ENCODE measurements at places on chromosomes 1 and 21. TPM values are rescaled to one million over a fixed set of nuclear protein-coding genes. Genes with fewer than 3 reads are reported as not detected.

TSPEAR gene
- not detected for total RNA-seq

DNA sequence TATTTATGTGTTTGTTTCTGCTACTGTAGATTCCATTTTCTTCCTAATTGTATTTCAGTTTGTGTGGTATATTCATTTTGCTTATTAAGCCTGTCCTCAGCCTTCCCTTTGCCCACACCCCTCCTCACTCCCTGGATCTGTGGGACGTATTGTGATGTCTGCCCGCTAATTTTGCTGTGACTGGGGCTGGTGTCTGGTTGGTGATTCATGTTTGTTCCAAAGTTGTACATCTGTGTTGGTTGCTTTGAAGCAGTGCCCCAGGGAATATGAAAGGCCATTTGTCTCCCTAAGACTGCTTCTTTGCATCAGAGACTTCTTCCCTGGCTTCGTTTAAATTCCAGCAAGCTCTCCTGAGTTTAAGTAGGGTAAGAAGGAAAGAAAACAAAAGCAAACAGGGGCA is 289.5 kb upstream of the SGIP1 start:
- no peaks in the 10 kb centered on the region for H3K27me3 ChIP-seq
- no peak overlapping the region for H3K4me3 ChIP-seq

GRCh38 chr1:33030575-33030974 is 6.1 kb downstream of the AK2 start:
- H3K36me3 ChIP-seq = peaks cover 28% of the 10 kb centered on the region
- no peaks in the 10 kb centered on the region for H3K27me3 ChIP-seq
- H3K4me1 ChIP-seq = peaks cover 37% of the 10 kb centered on the region
- peak; percentile 6 for DNase-seq
- H3K27ac ChIP-seq = no peak overlapping the region

DNA sequence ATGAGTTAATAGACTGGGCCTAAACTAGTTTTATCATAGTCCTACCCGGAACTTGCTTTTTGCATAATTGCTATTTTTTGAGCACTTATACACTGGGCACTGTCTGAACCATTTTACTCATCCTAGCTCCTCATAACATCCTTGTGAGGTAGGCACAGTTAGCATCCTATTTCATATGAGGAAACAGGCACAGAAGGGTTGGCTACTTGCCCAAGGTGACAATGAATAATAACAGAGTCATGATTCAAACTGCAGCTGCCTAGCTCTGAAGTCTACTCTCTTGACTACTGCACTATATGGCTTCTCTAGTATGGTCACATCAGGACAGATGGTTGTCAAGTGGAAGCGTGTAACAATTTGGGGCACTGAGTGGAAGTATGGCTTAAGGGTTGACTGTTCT is 18.2 kb upstream of the RC3H1 start:
- peaks cover 19% of the 10 kb centered on the region for H3K4me1 ChIP-seq
- no peak overlapping the region for H3K27ac ChIP-seq
- no peak overlapping the region for H3K4me3 ChIP-seq

C1orf141 gene
- total RNA-seq = not detected

DNA sequence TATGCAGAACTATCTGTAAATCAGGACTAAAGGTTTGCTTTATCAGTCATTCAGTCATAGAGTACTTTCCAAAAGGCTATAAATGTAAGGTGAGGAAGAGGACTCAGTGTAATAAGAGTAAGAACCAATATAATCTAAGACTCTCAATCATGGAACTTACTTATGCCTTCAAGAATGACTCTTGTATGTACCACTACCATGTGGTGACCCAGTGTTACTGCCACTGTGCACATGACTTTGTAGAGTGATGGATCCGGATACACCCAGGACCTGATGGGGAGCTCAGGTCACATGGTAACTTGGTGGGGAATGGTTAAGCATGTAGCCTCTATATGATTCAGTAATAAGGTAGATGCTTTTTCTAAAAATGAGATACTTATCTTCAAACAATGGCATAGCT is 2099.8 kb downstream of the MRPL39 start:
- H3K27ac ChIP-seq = no peak overlapping the region
- no peaks in the 10 kb centered on the region for H3K4me1 ChIP-seq
- no peak overlapping the region for H3K4me3 ChIP-seq
- no peak for DNase-seq
- H3K36me3 ChIP-seq = no peaks in the 10 kb centered on the region

GRCh38 chr21:23471877-23472276 is 2135.4 kb downstream of the MRPL39 start:
- no peak overlapping the region for H3K4me3 ChIP-seq
- H3K27me3 ChIP-seq = no peaks in the 10 kb centered on the region
- no peak for DNase-seq
- no peak overlapping the region for H3K27ac ChIP-seq
- H3K4me1 ChIP-seq = no peaks in the 10 kb centered on the region

- no peaks in the 10 kb centered on the region for H3K4me1 ChIP-seq
- H3K4me3 ChIP-seq = no peak overlapping the region
- H3K27ac ChIP-seq = no peak overlapping the region
Measured at GRCh38 chr21:45930792-45931191, 50.8 kb upstream of the COL6A1 start.

DNA sequence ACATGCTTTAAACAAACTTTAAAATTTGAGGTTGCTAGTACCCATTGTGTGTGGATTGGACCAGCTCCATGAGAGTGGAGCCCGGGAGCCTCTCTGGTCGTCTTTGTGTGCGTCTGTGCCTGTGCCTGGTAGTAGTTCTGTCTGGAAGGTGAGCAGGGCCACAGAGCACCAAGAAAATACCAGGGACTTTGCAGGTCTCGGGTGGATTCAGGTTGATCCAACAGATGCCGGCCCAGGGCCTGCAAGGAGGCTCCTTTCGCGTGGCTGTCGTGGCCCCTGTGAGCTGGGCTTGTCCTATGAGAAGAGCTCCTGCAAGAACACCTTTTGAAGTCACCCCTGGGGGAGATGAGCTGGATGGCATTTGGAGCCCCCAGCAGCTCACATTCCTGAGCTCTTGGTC is 28.3 kb downstream of the COL18A1 start:
- H3K4me3 ChIP-seq = no peak overlapping the region
- H3K27ac ChIP-seq = peak overlapping the region; percentile 52
- DNase-seq = no peak
- H3K36me3 ChIP-seq = no peaks in the 10 kb centered on the region
- peaks cover 37% of the 10 kb centered on the region for H3K4me1 ChIP-seq
- H3K27me3 ChIP-seq = peaks cover 2% of the 10 kb centered on the region

GRCh38 chr1:7478809-7479499 is 292.1 kb upstream of the VAMP3 start:
- no peaks in the 10 kb centered on the region for H3K36me3 ChIP-seq
- peak; percentile 74 for DNase-seq
- peak overlapping the region; percentile 62 for H3K27ac ChIP-seq
- peaks cover 12% of the 10 kb centered on the region for H3K4me1 ChIP-seq
- peaks cover 2% of the 10 kb centered on the region for H3K27me3 ChIP-seq

GRCh38 chr1:34663031-34663430 is 91.8 kb upstream of the GJB5 start:
- peaks cover 2% of the 10 kb centered on the region for H3K27me3 ChIP-seq
- no peak overlapping the region for H3K4me3 ChIP-seq
- H3K36me3 ChIP-seq = no peaks in the 10 kb centered on the region
- no peaks in the 10 kb centered on the region for H3K4me1 ChIP-seq

GRCh38 chr1:21573971-21574465 is 64.8 kb downstream of the ALPL start:
- H3K27me3 ChIP-seq = peaks cover 5% of the 10 kb centered on the region
- H3K27ac ChIP-seq = no peak overlapping the region
- no peaks in the 10 kb centered on the region for H3K36me3 ChIP-seq
- H3K4me1 ChIP-seq = peaks cover 8% of the 10 kb centered on the region

Data from HFFc6 (cell line).